ENCODE measurements at places on chromosomes 4 and X. TPM values are rescaled to one million over a fixed set of nuclear protein-coding genes. Genes with fewer than 3 reads are reported as not detected.

The TMPRSS11F gene
- not detected for total RNA-seq

The TRIM60 gene
- not detected for total RNA-seq

The TRIM2 gene
- total RNA-seq, result 78.5 TPM

The TBX22 gene
- not detected for total RNA-seq

The ADRA2C gene
- 0.49 TPM for total RNA-seq

The NOCT gene
- total RNA-seq, result 8.3 TPM

The MID2 gene
- 14.6 TPM for total RNA-seq

The ASB9 gene
- not detected for total RNA-seq

The PNMA5 gene
- not detected for total RNA-seq

The TSPAN7 gene
- total RNA-seq, result 0.82 TPM

The OTUD6A gene
- not detected for total RNA-seq

The FRMD7 gene
- total RNA-seq, result not detected

The FHIP1A gene
- total RNA-seq, result 0.99 TPM

The F11 gene
- not detected for total RNA-seq

The SUPT20HL1 gene
- total RNA-seq, result not detected

The MTTP gene
- total RNA-seq, result 0.25 TPM

The CLDN22 gene
- under 0.01 TPM for total RNA-seq

The HGFAC gene
- total RNA-seq, result not detected

The PABPC1L2A gene
- not detected for total RNA-seq

The OTUD5 gene
- total RNA-seq, result 15.5 TPM

The AFM gene
- total RNA-seq, result not detected

The PPP4R3C gene
- total RNA-seq, result not detected

The CCNA2 gene
- 63.9 TPM for total RNA-seq

The LGI2 gene
- 0.54 TPM for total RNA-seq

The PCYT1B gene
- total RNA-seq, result 0.74 TPM

The ADAMTS3 gene
- 5.0 TPM for total RNA-seq

The KLF8 gene
- 0.90 TPM for total RNA-seq

The MAGEA2B gene
- not detected for total RNA-seq

The G3BP2 gene
- 407 TPM for total RNA-seq

The MAOA gene
- 4.7 TPM for total RNA-seq
